ENCODE measurements at places on chromosomes 7 and 10.

- no peak for DNase-seq
These were observed 10.1 kb downstream of the DENND10 start for GRCh38 chr10:119113751-119114732.

- DNase-seq = no peak
These were observed 12.7 kb upstream of the BTBD16 start for GRCh38 chr10:122258136-122259074.

DNA sequence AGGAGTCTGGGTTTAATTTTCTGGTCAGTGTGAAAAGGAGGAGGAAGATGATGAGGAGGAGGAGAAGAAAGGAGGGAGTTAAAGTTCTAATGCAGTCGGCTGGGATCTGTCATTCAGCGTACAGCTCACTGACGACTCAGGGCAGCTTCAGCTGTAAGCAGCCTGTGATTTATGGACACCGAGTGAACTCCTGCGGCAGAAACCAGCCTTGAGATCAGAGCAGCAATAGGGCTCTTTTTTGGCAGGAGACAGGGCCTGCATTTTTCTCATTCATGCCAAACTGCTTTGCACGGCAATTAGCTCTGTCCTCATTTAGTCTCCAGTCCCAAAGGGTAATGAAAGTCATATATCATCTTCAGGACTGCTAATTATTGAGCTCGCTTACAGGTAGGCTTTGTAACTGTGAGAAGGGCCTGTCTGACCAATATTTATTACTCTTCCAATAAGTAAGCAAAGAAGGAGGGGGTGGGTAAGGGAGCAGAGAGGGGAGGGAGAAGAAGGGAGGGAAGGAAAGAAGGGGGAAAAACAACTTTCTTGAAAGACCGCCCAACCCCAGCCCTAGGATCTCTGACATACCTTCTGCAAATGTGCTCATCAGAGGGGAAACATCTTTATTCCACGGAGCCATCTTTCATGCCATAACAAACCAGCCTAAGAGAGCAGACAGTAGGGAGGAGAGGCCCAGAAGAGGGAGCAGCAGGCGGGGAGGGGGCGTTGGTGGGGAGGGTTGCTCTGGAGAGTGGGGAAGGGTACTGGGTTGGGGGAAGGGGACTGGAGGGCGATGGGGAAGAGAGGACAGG lies 48.1 kb upstream of the COMTD1 start:
- peak; percentile 55 for DNase-seq

- DNase-seq = no peak
These were observed 38.4 kb downstream of the PTPRE start for GRCh38 chr10:127945341-127945758.

DNA sequence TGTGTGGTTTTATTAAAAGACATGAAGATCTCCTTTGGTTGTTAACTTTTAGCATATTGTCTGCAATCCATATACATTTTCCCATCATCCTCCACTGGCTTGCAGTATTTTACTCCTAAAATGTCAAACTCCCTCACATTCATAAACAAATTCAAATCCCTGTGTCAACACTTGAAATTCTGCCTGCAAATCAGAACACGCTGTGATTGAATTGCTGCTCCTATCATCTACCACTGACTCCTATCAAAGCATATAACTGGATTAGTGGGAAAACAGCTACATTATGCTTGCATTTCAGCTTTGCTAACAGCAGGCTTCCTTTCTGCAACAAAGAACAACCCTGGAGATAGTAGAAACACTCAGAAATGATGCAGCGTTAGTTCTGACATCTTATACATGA lies 281.8 kb upstream of the HGF start:
- no peak for DNase-seq

- no peak for DNase-seq
These were observed 242.6 kb downstream of the MAD1L1 start for GRCh38 chr7:1990001-1990670.

- DNase-seq = no peak
These were observed 437.5 kb upstream of the MBL2 start for GRCh38 chr10:53209944-53210611.

- DNase-seq = no peak
These were observed 393.1 kb downstream of the TNS3 start for GRCh38 chr7:47188653-47189315.

DNA sequence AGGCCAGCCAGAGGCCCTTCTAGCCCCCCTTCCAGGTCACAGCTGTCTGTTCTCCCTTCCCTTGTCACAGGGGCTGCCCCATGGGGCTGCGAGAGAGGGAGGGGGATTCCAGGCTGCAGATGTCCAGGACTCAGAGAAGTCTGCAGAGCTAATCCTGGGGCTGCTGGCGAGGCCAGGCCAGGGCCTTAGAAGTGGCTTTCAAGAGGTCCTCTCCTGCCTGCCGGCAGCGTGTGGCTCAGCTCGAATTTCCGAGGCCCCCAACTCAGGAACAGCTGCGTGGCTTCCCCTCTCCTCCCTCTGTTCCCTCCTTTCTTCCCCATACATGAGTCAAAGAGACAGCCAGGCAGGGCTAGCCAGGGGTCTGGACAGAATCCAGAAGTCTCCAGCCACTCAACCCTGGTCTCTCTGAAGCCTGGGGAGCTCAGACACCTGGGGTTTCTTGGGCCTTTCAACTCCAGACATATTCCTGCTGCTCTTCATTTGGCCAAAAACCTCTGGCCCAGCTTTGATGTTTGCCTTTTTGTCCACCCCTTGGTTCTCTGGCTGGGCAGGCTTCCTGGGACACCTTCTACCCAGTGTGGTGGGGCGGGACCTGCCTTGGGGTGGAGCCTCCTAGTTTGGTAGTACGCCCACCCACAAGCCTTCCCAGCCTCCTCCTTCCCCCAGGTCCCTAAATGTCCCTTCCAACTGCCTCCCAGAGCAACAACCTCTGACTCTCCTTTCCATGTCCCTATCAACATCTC lies 21.8 kb upstream of the EIF5AL1 start:
- DNase-seq = no peak

GRCh38 chr10:116132780-116133399 lies 140.1 kb downstream of the GFRA1 start:
- no peak for DNase-seq

DNA sequence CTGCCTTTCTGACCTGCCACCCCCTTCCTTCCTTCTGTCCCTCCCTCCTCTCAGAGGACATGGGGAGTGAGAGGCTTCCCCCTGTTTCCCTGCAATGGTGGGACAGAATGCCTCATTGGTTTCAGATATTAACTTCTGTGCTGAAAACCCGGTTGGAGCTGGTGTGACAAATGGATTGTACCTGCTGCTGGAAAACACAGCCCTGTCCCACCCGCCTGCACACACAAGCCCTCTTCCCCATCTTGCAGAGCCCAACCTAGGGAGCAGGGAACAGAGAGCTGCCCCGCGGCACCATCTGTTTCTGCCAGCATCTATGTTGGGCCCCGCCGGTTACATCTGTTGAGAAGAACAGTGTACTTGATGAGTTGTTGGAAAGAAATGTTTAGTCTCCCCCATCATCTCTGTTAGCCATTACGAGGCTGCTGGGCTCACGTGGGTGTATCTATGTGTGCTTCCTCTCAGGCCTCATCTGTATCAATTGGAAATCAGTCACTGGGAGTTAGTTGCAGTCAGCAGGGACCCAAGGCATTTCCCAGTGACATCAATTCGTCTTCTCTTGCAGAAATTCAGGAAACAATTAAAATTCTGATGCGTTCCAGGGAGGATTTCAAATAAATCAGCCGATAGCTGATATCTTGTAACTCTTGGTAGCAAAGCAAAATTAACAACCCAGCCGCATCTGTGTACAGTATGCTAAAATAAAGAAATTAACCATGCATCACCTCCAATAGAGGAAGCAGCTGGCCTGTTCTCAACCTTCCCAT lies 725.6 kb upstream of the GALNT17 start:
- no peak for DNase-seq

All from ovary (tissue), 10 donors.